ENCODE measurements at places on chromosomes 5 and 9. TPM values are rescaled to one million over a fixed set of nuclear protein-coding genes. Genes with fewer than 3 reads are reported as not detected.

DNA sequence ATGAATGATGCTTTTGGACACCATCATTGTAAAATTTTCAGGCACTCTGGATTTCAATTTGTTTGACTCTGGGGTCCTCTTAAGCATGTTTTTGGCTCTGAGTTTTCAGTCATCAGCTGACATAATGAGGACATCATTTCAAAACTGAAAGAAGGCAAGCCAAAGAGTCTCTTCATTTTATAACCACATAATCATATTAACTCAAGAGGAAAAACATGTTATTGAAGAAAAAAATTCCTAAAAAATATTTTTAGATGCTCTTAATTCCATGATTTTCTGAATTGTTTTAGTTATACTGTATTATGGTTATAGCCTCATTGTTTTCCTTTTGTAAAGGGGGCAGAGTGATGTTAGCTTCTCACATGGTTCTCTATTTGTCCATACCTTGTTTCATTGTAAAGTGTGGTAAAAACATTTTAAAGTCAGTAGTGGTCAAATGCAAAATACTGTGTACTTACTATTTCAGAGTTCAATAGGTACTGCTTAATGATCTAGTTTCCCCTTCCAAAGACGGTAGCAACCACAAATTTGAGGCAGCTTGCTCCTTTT is 472.1 kb downstream of the DMRT2 start:
- DNase-seq, result no peak
- no peak overlapping the region for H3K27ac ChIP-seq
- H3K27me3 ChIP-seq, result no peaks in the 10 kb centered on the region

Gene EQTN
- not detected for total RNA-seq

Gene CNTNAP3B
- total RNA-seq, result not detected

Gene HSD17B3
- not detected for total RNA-seq

All from activated CD8-positive, alpha-beta memory T cell treated with anti-CD3 and anti-CD28 coated beads, Interleukin-2, amount 10 ng/mL, durations not matched to agents 7 days and 5 days (primary cell).